Activated naive CD4-positive, alpha-beta T cell treated with anti-CD3 and anti-CD28 coated beads, Interleukin-2, amount 10 ng/mL, durations not matched to agents 7 days and 5 days (primary cell): ENCODE measurements at places on chromosomes 13 and 19.
A peak's percentile ranks its signal among the peaks of the same experiment; 100 is the strongest.

- no peaks in the 10 kb centered on the region for H3K36me3 ChIP-seq
- no peak overlapping the region for H3K4me3 ChIP-seq
- no peak overlapping the region for H3K27ac ChIP-seq
- H3K27me3 ChIP-seq = peaks cover 9% of the 10 kb centered on the region
- H3K4me1 ChIP-seq = peaks cover 9% of the 10 kb centered on the region
- no peak for DNase-seq
Observed at GRCh38 chr13:46531953-46532352, 21.0 kb upstream of the LRCH1 start.

DNA sequence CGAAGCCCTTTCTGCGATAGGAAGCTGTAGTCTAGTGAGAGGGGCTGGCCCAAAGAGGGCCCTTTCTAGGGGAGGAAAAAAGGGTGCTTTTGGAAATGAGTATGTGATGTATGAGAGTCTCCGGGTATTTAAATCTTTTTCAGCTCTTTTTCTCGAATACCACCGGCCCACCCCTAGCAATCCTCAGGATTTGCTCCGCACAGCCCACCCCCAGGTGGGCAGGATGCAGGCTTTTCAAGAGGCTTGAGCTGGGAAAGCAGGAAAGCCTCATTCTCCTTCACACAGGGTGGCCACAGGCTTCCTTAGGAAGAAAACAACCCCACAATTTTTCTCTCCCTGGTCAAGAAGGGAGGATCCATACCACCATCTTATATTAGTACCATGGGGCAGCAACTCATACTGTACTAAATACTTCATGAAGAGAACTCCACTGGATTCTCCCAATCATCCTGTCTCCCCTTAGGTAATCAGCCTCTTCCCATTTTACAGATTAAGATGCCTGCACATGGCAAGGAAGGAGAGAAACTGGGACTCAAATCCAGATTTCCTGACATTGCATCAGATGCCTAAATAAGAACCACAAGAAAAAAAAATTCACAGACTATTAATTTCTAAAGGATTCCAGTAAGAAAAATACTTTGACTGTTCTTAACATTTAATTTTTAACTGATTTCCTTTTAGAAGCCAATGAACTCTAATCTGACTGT is 84.4 kb downstream of the STK24 start:
- no peak overlapping the region for H3K27ac ChIP-seq
- peaks cover 47% of the 10 kb centered on the region for H3K4me1 ChIP-seq
- no peak for DNase-seq
- no peaks in the 10 kb centered on the region for H3K27me3 ChIP-seq
- H3K36me3 ChIP-seq = peaks cover 19% of the 10 kb centered on the region
- no peak overlapping the region for H3K4me3 ChIP-seq

DNA sequence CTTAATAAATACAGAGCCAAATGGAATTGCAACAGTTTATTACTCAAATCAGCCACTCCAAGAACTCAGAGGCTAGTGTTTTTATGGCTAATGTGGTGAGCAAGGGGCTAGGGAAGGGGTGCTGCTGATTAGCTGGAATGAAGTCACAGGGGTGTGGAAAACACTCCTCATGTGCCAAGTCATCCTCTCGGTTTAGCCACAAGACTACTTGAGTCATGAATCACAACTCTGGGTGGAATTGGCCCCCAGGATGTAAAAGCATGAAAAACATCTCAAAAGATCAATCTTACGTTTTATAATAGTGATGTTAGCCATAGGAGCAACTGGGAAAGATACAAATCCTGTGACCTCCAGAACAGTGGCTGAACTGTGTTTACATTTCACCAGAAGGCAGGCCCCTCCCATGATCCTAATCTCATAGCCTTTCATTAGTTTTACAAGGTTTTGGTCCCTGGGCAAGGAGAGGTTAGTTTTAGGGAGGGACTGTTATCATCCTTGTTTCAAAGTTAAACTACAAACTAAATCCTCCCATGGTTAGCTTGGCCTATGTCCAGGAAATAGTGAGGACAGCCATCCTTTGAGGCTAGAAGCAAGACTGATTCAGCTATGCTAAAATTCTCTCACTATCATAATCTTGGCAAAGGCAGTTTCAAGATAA is 2020.1 kb upstream of the PCDH20 start:
- no peak for DNase-seq
- no peak overlapping the region for H3K27ac ChIP-seq
- H3K4me1 ChIP-seq = no peaks in the 10 kb centered on the region

DNA sequence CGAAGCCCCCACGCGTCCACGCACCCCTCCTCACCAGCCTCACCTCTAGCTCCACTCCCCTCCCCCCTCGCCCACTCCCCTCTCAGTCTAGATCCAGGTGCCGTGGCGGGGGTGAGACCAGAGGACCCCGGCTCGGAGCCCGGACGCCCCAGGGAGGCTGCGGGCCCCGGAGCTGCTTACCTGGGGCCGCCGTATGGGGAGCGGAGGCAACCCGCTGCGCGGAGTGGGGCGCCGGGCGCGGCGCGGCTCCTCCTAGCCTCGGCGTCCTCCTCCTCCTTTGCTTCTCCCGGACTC is 353 bp downstream of the ENOX1 start:
- H3K27ac ChIP-seq = no peak overlapping the region
- peaks cover 38% of the 10 kb centered on the region for H3K27me3 ChIP-seq
- H3K4me3 ChIP-seq = peak overlapping the region; percentile 83
- no peak for DNase-seq
- H3K36me3 ChIP-seq = no peaks in the 10 kb centered on the region

- no peak overlapping the region for H3K4me3 ChIP-seq
- H3K36me3 ChIP-seq = no peaks in the 10 kb centered on the region
- H3K4me1 ChIP-seq = no peaks in the 10 kb centered on the region
- H3K27me3 ChIP-seq = peaks cover 46% of the 10 kb centered on the region
- no peak for DNase-seq
- H3K27ac ChIP-seq = no peak overlapping the region
Observed at GRCh38 chr13:110328573-110328972, 21.5 kb downstream of the COL4A2 start.

DNA sequence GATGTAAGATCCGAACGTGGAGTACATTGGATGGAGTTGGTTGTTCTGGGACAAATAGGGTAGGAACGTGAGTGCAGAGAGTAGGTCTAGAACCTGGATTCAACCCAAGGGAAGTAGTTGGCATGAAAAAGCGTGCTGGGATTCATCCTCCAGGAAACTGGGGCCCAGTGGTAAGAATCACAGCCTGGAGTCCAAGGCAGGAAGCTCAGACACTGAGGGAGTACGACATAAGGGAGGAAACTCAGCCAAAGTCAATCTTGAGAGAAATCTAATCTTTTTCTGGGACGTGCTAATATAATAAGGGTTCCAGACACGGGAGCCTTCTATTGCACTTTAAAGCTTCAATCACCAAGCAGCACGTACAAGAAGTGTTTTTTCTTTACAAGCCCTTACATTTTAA is 46.4 kb downstream of the DLEU7 start:
- H3K36me3 ChIP-seq = no peaks in the 10 kb centered on the region
- no peak overlapping the region for H3K4me3 ChIP-seq
- peaks cover 12% of the 10 kb centered on the region for H3K4me1 ChIP-seq
- peaks cover 12% of the 10 kb centered on the region for H3K27me3 ChIP-seq
- DNase-seq = no peak
- no peak overlapping the region for H3K27ac ChIP-seq

DNA sequence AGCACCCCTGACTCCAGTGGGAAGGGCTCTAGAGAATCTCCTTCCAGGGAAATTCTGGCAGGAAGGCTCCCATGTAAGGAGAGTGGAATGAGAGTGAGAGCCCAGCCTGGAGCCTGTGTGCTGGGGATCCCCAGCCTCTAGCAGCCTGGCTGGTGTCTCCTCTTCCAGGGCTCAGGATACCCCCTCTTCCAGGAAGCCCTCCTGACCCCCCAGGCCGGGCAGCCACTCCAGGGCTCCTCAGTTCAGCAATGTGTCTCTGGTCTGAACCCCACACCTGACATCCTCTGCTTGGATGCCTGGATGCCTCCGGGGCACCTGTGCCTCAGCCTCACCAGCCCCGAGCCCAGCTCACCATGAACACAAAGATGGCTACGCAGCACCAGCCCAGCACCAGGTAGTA is 3.0 kb downstream of the C19orf33 start:
- peaks cover 12% of the 10 kb centered on the region for H3K36me3 ChIP-seq
- H3K27me3 ChIP-seq = no peaks in the 10 kb centered on the region
- H3K4me3 ChIP-seq = no peak overlapping the region
- no peak overlapping the region for H3K27ac ChIP-seq
- DNase-seq = no peak
- H3K4me1 ChIP-seq = peaks cover 4% of the 10 kb centered on the region

- H3K36me3 ChIP-seq = no peaks in the 10 kb centered on the region
- DNase-seq = no peak
- no peak overlapping the region for H3K27ac ChIP-seq
- H3K27me3 ChIP-seq = peaks cover 89% of the 10 kb centered on the region
Observed at GRCh38 chr19:47469719-47470118, 2.0 kb downstream of the SLC8A2 start.

DNA sequence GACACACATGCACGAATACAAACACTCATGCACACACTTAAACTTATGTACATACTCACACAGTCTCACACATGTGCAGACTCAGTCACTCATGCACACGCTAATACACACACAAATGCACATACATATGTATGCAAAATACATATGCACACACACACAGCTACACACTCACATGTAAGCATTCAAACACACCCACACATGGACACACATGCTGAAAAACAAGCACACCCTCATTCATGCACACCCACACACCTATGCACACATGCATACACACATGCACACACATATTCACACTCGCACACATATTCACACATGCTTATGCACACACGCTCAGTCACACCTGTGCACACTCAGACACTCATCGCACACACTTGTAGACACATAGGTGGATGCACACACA is 9.3 kb downstream of the MUC16 start:
- H3K27me3 ChIP-seq = no peaks in the 10 kb centered on the region
- DNase-seq = no peak
- H3K36me3 ChIP-seq = no peaks in the 10 kb centered on the region
- H3K4me3 ChIP-seq = no peak overlapping the region
- no peaks in the 10 kb centered on the region for H3K4me1 ChIP-seq
- no peak overlapping the region for H3K27ac ChIP-seq

- no peak overlapping the region for H3K27ac ChIP-seq
- no peaks in the 10 kb centered on the region for H3K4me1 ChIP-seq
Observed at GRCh38 chr19:2343289-2343982, 15.0 kb downstream of the SPPL2B start.

DNA sequence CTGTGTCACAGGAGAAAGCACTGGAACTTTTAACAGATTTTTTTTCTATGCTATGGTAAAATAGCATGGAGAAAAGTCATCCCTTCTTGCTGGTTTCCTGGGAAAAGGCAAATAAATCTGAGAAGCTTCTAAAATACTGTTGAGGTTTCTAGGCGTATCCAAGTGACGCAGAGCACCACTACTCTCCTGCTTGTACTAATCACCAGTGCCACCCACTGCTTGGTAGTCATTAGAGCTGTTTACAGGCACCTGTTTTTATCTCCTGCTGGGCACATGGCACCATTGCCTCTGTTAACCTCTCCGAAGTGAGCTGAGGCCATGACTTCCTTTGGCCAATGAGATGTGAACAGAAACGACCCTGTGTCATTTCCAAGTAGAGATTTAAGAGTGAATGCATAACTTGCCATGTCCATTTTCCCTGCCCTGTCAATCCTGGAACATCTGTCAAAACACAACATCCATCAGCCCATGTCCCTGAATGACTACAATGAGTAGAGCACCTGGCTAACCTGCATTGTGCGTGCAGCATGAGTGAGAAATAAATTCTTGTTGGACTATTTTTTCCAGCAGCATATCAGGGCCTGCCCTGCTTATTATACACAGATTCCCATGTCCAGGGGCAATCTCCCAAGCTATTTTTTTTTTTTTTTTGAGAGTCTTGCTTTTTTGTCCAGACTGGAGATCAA is 17.3 kb upstream of the OXGR1 start:
- H3K27me3 ChIP-seq = peaks cover 16% of the 10 kb centered on the region
- no peaks in the 10 kb centered on the region for H3K36me3 ChIP-seq
- no peak overlapping the region for H3K4me3 ChIP-seq
- no peak for DNase-seq
- H3K4me1 ChIP-seq = peaks cover 5% of the 10 kb centered on the region

GRCh38 chr19:48613852-48614435 is 932 bp downstream of the FAM83E start:
- peaks cover 30% of the 10 kb centered on the region for H3K4me1 ChIP-seq
- peaks cover 37% of the 10 kb centered on the region for H3K36me3 ChIP-seq
- H3K27ac ChIP-seq = peak overlapping the region; percentile 16
- no peak overlapping the region for H3K4me3 ChIP-seq

DNA sequence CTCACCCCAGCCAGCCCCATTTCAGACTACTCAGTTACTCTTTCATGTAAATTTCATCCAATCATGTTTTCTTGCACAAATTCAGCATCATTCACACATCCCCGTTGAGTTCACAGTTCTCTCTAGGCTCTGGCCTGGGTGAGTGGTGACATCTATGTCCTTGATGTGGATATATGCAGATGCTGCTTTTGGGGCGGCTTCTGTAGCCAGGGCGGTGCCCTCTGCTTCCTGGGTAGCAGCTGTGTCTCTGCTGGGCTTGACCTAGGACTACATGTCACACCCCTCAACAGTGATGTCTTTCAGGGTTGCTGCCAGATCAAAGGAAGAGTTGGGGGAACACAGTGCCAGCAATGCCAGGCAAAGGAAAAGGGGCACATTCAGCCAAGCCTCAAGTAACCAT is 68.5 kb upstream of the KCTD15 start:
- no peaks in the 10 kb centered on the region for H3K27me3 ChIP-seq
- no peak overlapping the region for H3K27ac ChIP-seq
- no peaks in the 10 kb centered on the region for H3K4me1 ChIP-seq
- H3K36me3 ChIP-seq = no peaks in the 10 kb centered on the region
- no peak for DNase-seq

DNA sequence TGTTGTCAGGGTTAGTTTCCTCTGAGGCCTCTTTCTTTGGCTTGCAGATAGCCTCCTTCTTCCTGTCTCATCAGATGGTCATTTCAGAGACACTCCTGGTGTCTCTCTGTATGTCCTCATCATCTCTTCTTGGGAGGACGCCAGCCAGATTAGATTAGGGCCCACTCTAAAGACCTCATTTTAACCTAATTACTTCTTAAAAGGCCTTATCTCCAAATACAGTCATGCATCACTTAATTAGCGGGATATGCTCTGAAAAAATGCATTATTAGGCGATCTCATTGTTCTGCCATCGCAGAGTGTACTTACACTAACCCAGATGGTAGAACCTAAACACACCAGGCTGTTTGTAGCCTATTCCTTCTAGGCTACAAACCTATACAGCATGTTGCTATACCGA is 89.0 kb downstream of the CDK8 start:
- no peak for DNase-seq
- H3K27me3 ChIP-seq = no peaks in the 10 kb centered on the region
- H3K27ac ChIP-seq = no peak overlapping the region
- H3K36me3 ChIP-seq = no peaks in the 10 kb centered on the region
- no peaks in the 10 kb centered on the region for H3K4me1 ChIP-seq
- H3K4me3 ChIP-seq = no peak overlapping the region

DNA sequence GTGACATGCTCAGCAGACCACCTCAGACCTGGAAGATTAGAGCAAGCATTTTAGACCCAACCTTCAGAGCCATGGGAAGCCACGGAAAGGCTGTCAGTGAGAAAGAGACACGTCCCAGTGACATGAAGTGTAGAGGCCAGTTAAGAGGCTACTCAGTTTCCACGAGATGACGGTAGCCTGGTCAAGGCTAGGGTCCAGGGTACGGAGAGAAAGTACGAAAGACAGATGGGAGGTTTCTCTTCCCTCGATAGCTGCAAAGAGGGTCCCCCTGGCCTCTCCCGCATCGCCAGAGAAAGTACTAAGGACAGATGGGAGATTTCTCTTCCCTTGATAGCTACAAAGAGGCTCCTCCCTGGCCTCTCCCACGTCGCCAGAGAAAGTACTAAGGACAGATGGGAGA is 8.6 kb downstream of the ZSCAN5A start:
- peaks cover 19% of the 10 kb centered on the region for H3K36me3 ChIP-seq
- no peak for DNase-seq
- H3K4me3 ChIP-seq = no peak overlapping the region
- no peak overlapping the region for H3K27ac ChIP-seq
